ENCODE measurements at places on chromosomes 13 and 19.
A peak's percentile ranks its signal among the peaks of the same experiment; 100 is the strongest.

DNA sequence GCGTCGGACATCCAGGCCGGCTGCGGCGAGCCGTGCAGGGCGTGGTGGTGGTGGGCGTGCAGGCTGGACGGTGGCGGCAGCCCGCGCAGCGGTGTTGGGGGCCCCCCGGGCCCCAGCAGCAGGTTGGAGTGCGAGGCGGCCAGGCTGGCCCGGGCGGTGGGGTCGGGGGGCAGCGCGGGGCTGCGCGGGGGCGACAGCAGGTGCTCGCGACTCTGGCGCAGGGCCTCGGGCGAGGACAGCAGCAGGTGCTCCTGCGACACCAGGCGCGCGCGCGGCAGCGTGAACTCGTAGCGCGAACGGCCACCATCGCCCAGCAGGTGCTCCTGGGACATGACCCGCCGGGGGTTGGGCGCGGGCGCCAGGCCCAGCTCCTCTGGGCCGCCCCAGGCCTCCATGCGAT, 9.8 kb downstream of the SHISA7 start:
- no peak for DNase-seq

GRCh38 chr13:67735651-67736050, 505.5 kb upstream of the PCDH9 start:
- DNase-seq, result no peak

DNA sequence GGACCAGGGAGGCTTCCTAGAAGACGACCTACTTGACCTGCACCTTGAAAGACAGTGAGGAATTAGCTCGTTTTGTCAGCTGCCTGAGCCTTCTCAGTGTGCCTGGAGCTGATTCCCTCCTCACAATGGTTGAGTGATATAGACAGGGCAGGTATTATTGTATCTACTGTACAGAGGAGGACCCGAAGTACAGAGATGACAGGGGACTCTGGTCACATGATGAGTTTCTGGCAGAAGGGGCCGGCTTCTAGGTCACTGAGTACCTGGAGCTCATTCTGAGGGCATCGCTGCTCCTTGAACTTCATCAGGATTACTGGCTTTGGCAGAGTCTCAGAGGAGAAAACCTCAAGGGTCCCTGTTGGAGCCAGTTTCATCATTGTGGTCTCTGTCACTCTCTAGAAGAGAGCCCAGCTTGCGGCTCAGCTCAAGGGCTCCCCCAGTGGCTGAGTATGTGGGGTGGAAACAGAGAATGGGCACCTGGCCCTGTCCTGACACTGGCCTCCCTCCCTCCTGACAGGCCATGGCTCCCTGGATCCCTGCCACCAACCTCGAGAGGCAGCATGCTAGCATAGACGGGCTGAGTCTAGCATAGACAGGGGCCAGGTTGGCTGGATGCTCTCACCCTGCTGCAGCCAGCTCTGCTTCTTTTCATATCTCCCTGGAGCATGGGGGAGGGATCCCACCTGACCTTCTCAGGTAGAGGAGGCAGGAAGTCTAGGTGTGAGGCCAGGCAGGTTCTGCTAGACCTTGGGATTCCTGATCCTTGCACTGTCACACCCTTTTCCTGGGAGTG, 38.7 kb downstream of the NFIX start:
- peak; percentile 22 for DNase-seq

DNA sequence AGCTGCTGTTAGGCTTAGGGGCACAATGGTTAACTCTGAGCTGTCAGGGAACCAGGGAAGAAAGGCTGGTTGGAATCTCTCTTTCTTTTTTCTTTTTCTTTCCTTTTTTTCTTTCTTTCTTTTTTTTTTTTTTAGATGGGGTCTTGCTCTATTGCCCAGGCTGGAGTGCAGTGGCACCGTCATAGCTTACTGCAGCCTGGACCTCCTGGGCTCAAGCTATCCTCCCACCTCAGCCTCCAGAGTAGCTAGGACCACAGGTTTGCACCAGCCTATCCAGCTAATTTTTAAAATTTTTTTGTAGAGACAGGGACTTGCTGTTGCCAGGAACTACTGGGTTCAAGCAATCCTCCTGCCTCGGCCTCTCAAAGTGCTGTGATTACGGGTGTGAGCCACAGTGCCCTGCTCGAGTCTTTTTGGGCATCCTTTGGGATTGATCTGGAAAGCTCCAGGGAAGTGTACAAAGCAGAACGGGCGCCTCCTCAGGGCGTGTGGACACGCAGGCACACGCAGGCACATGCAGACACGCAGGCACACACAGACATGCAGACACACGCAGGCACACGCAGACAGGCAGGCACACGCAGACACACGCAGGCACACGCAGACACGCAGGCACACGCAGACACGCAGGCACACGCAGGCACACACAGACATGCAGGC, 99.2 kb downstream of the GADD45B start:
- DNase-seq, result no peak

DNA sequence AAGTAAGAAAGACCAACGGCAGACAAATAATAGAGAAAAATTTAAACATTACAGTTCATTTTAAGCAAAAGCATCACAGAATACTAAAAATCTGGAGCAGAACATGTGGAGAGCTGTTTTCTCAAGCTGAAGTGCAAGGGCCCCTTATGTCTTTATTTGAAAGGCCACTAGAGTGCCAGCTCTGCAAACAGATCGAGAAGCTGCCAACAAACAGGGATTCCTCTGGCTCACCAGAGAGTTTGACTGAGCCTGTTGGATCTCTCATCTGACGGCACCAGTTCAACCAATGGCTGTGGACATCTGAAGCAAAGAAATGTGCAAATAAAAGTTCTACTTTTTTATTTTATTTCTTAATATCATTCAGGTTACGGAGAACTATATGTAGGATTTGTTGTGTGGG, 119.7 kb downstream of the COL4A2 start:
- DNase-seq, result no peak

DNA sequence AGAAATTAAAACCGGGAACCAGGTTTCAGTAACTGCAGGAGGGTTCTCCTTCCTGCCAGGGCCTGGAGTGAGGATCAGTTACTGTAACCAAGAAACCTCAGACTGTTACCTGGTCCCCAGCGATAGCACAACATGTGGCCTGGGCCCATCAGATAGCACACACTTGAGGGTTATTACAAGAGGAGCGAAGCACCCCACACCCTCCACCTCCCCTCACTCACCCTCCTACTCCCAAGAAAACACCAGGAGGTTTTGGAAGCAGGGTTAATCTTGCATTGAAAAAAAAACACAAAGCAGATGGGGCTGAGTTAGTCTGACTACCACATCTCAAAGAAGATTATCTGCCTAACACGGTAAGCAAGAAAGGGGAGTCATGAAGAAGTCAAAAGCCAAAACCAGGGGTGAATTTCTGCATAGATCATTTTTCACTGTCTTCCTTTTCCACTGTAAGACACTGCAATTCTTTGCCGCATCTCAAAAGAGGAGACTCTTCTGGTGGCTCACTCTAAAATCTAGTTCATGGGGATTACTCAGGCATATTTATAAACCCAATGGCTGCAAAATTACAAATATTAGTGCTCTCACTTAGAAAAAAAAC, 75.9 kb upstream of the DOCK9 start:
- DNase-seq, result no peak

DNA sequence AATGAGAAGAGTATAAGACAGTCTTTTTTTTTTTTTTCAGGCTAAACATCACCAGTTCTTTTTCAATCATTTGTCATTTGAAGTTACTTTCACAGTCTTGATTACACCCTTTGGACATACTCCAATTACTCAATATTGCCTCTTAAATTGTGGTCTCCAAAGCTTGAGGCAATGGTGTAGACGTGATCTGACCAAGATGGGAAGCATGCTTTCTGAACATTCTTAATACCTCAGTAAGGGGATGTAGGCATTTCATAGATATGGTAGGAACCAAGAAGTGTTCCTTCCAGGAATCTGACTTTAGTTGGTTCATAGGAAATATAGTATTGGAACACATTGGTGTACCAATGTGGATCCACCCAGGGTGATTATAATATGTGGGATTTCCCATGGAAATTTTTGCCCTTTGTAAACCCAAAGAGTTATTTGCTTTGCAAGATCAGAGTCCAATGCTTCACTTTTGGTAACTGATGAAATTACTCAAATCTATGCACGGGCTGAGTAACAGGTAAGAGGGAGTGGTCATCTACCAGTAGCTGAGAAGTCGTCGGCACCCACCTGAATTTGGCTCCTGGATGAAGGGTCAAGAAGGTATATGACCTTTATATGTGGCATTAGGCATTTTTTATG, 62.2 kb downstream of the ERCC5 start:
- no peak for DNase-seq

DNA sequence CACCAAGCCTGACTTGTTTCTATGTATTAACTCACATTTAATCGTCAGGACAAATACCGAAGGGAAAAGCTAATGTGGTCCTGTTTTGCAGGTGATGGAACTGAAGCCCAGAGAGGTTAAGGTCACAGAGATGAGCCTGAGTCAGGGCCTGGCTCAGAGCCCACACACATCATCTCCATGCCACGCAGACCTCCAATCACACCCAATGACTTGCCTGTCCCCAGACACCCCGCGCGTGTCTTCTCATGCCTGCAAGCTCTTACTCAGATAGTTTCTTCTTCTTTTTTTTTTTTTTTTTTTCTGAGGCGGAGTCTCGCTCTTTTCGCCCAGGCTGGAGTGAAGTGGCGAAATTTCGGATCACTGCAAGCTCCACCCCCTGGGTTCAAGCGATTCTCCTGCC, 16.4 kb downstream of the SIX5 start:
- DNase-seq, result no peak

DNA sequence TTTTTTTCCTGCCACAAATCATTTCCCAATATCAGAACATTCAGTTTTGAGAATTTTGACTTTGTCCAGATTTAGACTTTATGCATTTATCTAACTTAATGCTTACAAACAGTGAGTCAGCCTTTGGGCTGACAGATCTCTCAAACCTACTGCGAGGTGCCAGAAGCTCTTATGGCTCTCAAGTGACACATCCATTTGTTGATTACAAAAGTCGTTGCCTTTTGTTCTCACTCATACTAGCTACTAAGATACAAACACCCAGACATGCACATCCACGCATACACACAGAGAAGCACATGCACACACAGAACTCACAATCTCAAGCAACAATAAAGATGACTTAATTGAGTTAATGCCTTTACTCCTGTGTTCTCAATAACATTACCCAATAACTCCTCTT, 1147.5 kb downstream of the DIAPH3 start:
- DNase-seq, result no peak

DNA sequence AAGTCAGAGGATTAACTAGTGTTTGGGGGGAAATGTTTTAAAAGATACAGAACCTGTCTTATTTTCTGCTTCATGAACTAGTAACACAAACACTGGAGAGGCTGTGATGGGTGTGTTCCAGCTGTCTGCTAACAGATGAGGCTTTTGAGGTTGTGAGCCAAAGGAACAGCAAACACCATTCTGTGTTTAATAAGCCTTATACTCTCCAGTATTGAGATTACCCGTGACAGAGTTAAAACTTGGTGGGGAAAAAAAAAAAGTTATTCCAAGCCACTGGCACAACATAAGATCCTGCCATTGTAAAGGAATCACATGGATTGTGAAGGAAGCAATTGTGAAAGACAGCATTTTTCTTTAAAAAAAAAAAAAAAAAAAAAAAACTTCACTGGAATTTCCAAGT, 48.4 kb downstream of the KCTD12 start:
- no peak for DNase-seq

DNA sequence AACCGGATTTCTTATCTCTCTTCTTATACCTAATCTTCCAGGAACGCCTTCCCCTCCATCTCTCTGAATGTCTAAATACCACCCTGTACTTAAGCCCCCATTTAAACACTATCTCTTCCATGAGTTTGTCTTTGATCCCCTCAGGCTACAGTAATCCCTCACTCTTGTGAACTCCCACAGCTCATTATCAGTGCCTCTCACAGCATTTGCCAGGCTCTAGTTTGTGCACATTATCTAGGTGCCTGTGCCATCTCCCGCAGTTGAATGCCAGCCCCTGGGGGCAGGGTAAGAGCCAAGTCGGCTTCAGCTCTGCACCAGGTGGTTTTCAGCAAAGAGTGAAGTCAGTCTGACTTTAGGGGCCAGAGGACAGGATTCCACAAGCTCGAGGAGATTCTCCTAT, 71.4 kb downstream of the FREM2 start:
- DNase-seq, result no peak

GRCh38 chr13:36436811-36437210, 4.5 kb downstream of the CCNA1 start:
- DNase-seq, result no peak

DNA sequence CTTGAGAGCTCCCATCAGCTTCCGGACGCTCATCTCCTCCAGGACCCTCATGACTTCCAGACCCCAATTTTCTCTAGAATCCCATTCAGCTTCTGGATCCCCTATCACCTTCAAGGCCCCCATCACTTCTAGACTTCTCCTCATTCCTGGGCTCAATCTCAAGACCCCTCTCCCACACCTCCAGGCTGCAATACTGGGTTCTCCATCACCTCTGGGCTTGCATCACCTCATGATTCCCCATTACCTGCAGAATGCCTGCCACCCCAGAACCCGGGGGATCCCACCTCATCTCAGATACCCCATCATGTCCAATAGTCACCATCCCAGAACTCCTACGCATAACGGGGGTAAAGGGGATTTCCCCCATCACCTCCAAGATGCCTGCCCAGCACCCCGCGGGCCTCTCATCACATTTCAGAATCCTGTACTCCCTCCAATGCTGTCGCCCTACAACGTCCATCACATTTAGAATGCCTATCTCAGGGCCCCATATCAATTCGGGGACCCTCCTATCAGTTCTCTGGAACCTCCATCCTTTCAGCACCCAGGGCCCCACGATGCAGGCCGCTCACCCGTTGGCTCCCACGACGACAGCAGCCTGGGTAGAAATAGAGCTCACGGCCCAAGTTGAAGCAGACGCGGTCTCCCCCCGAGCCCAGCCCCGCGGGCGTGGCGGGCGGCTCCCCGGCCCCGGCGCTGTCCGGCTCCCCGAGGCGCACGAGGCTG, 738 bp downstream of the DMWD start:
- DNase-seq, result no peak

DNA sequence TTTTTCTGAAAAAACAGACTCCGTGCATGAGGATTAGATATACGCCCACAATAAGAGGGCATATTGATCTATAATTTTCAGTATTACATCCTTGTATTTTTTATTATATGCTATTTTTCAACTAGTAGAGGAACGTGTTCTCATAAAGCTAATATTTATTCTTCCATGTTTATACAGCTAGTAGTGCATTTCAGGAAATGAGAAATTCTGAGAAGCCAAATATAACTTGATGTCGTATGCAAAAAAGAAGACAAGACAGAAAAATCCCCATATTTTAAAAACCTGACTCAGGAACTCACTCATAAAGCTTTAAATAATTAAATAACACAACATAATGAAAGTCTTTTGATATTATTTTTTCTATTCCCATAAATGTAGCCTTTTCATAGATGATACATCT, 308.6 kb downstream of the ENOX1 start:
- DNase-seq, result no peak

GRCh38 chr13:34335014-34336007, 517.4 kb downstream of the RFC3 start:
- DNase-seq, result no peak

- no peak for DNase-seq
Observed at GRCh38 chr19:34481861-34482379, 362 bp downstream of the WTIP start.

Measured in stimulated activated CD8-positive, alpha-beta memory T cell treated with anti-CD3 and anti-CD28 coated beads, Interleukin-4, amount 100 ng/mL, for 4 hours (primary cell).